ENCODE measurements at places on chromosomes 11 and 22.

- no peak for DNase-seq
Observed at GRCh38 chr22:27784120-27784475, 17.5 kb downstream of the MN1 start.

GRCh38 chr11:29985248-29985647 lies 31.6 kb downstream of the KCNA4 start:
- DNase-seq, result no peak

GRCh38 chr11:68741463-68741862 lies 9.9 kb downstream of the TESMIN start:
- DNase-seq, result no peak

DNA sequence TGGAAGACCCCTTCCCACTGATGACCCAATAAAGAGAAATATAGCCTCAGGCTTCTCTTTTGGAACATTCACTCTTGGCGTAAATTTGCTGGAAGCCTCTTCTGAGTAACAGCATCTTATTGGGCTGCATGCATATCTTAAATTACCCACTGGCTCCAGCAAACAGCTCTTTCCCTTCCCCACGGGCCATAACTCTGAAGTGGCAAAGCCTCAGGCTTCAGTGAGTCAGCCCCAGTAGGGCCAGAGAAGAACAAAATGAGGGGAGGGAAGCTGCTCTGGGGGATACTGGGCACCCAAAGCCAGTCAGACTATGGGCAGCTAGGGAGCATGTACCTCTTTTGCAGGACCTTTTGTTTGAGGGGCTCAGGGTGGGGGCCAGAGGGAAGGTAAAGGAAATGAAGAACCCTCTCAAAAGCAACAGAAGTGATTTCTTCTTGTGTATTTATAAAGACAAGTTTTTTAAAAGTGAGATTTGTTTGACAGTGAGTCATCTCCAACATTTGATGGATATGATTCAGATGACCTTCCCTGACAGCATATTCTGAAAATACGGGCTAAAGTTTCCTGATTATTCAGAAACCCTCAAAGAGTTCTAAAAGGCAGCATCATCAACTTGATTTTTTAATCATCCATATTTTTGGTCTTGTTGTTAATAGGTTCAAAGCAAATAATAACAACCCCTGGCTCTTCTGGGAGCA lies 203.4 kb downstream of the KIF18A start:
- DNase-seq, result no peak

DNA sequence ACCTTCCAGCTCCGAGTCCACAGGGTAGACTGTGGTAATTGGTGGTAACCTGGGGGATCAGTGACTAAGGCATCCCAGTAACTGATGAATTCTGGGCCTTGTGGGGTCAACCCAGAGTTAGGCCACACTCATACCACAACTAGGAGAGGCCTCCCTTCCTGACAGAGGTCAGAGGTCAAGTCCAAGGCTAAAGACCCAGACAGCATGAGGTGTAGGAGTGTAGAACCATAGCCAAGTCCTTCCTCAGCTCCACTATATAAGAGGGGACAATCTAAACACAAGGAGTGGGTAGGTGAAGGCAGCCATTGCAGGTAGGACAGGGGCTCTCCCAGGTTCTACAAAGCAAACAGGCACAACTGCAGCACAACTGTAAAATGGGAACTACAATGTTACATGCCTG lies 4.6 kb downstream of the AP1B1 start:
- DNase-seq, result no peak

- no peak for DNase-seq
Observed at GRCh38 chr11:36069576-36070212, 125.8 kb downstream of the LDLRAD3 start.

GRCh38 chr11:6968816-6969215 lies 42.6 kb downstream of the ZNF215 start:
- DNase-seq, result no peak

DNA sequence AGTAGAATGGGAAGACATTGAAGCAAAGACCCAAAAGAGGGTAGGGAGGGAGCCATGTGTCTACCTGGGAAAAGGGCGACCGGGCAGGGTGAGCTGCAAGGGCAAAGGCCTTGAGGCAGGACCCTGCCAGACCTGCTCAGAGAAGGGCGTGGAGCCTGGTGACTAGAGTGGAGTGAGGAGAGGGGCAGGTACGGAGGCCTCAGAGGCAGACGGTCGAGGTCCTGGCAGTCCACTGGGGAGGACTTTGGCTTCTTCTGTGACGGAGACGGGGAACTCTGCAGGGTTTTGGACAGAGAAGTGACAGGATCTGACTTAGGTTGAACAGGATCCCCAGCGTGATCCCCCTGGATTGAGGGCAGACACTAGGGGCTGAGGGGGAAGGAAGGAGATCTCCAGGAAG lies 12.9 kb downstream of the RIBC2 start:
- DNase-seq, result no peak

DNA sequence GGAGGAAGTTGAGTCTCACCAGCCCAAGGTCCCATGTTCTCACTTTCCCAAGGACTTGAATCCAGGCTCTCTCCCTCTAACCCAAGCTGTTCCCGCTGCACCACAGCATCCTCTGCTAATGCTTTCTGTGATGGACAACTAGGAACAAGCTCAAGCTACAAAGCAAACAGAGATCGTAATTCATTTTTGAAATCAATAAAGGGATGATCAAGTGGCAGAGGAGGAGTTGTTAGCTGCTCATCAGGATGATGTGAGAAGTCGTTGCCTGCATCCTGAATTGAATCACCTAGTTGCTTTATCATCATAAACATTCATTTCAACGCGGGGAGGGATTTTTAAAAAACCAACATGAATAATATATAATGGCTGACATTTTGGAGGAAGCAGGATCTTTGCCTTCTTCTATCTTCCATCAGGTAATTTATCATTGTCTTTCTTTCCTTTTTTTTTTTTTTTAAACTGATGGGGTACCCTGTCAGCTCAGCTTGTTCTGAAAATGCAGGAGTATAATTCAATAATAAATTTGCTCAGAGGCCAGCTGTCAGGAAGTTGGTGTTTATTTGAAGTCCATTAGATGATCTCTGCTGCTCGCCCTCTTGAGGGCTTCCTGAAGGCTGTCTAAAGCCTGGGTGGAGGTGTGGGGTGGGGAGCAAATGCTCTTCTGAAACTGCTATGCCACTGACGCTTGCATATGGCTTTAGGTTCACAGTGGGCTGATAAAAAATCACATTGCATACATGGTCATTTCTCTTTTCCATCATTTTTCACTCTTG lies 174.4 kb upstream of the NARS2 start:
- DNase-seq, result no peak

DNA sequence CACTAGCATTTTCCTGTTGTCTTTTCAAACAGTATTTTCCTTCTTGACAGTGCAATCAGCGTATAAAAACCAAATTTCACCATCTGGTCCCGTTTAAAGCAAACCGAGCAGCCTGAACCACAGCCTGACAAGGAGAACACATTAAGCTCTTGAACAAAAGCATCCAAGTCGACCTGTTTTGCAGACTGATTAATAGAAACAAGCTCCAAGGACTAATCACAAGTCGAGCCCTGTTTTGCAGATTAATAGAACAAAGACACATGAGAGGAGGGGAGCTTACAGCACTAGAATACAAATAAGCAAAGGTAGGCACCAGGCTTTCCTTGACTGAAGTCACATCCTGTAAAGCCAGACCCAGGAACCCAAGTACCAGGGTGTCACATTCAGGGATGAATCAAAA lies 104.8 kb downstream of the MPPED2 start:
- DNase-seq, result no peak

GRCh38 chr11:68998390-68998911 lies 14.6 kb downstream of the MRGPRF start:
- no peak for DNase-seq

DNA sequence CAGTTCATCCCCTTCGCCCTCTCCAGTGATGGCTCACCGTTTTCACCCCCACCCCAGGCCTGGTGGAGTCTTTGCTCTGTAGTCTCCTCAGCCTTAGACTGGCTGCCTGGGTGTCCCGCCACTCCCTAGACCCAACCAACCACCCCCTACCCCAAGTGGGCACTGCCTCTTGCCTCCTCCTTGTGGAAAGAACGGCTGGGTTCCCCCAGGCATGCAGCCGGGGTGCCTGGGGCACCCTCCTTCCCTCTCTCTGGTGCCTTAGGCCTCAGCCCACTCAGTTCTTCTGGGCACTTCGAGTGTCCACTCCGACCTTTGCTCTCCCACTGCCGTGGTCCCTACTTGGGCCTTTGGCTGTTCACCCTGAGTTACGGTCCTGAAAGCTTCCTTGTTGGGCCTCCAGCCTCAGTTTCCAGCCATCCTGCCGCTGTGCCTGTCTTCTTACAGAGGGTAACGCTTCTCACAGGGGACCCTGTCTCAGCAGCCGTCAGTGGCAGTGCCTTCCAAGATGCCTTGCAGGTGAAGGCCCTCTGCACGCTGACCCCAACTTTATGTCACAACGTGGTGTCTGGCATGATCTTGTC lies 3.1 kb downstream of the GRIK4 start:
- no peak for DNase-seq

DNA sequence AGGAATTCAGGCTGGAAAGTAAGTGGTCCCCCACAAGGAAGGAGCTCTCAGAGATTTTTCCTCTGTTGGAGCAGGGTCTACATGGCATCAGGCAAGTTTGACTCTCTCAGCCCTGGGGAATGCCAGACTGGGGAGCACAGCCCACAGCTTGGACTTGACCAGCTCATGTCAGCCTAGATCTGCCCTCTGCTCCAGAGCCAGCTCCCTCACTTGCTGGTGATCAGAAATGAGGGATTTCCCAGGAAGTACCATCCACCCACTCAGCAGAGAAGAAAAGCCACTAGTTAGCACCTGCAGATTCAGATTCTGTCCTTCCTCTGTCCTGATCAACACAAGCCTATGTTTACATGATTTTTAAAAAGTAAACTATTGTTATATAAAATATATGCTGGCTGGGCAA lies 13.0 kb downstream of the TALDO1 start:
- no peak for DNase-seq

DNA sequence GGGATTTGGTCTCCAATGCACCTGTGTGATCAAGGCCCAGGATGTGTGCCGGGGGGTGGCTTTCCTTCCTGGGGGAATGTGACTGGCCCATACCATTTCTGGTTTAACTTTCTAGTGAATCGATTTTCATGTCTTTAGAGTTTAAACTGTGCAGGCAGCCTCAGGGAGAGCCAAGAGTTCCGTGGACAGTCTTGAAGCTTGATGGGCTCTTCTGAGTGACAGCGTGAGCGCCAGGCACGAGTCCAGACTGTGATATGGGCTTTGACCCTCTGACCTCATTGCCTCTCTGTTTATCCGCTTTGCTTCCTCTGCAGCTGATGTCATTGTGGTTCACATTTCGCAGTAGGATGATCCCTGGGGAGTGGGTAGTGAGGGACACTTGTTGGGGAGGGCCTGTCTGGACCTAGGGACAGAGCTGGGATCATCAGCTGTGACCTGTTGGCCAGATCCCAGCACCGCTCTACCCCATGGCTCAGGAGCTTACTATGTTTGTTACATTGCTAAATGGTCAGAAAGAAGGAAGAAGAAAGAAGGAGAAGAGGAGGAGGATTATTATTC lies 80.6 kb upstream of the CLDN5 start:
- no peak for DNase-seq

GRCh38 chr22:26977741-26978376 lies 320.5 kb downstream of the MIAT start:
- no peak for DNase-seq

GRCh38 chr22:24367841-24368240 lies 59.6 kb upstream of the ADORA2A start:
- no peak for DNase-seq

- DNase-seq, result no peak
Observed at GRCh38 chr22:32967386-32968101, 90.6 kb downstream of the SYN3 start.

- no peak for DNase-seq
Observed at GRCh38 chr11:64226507-64227051, 505 bp downstream of the NUDT22 start.

GRCh38 chr11:35324981-35325380 lies 94.4 kb downstream of the SLC1A2 start:
- no peak for DNase-seq

- no peak for DNase-seq
Observed at GRCh38 chr22:46274381-46274780, 6.6 kb downstream of the TTC38 start.

DNA sequence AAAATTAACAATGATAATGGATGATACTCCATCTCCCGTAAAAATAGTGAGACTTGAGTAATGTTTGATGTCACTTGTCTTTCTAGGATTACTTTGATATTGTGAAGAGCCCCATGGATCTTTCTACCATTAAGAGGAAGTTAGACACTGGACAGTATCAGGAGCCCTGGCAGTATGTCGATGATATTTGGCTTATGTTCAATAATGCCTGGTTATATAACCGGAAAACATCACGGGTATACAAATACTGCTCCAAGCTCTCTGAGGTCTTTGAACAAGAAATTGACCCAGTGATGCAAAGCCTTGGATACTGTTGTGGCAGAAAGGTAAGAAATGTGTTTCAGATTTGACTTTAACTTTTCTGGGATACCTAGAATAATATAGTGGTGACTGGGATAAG lies 48.0 kb upstream of the L3MBTL2 start:
- no peak for DNase-seq

GRCh38 chr11:29315275-29315674 lies 701.6 kb downstream of the KCNA4 start:
- DNase-seq, result no peak

DNA sequence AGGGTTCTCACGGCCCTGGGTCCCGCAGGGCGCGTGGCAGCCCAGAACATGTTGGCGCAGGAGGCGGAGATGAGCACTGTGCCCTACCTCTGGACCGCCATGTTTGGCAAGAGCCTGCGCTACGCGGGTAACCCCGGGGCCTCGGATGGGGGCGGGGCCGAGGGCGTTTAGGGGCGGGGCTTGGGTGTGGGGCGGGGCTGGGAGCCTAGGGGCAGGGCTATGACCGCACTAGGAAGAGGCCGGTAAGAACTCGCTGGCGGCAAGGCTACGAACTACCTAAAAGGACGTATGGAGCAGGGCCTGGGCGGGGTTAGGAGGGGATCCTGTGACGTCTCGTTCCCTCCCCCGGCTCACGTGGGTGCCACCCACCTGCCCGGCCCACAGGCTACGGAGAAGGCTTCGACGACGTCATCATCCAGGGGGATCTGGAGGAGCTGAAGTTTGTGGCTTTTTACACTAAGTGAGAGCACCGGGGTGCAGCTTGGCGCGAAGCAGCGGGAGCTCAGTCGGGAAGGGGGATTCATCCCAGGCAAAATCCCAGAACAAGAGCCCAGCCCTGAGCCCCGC lies 2.8 kb upstream of the LZTR1 start:
- DNase-seq, result no peak

DNA sequence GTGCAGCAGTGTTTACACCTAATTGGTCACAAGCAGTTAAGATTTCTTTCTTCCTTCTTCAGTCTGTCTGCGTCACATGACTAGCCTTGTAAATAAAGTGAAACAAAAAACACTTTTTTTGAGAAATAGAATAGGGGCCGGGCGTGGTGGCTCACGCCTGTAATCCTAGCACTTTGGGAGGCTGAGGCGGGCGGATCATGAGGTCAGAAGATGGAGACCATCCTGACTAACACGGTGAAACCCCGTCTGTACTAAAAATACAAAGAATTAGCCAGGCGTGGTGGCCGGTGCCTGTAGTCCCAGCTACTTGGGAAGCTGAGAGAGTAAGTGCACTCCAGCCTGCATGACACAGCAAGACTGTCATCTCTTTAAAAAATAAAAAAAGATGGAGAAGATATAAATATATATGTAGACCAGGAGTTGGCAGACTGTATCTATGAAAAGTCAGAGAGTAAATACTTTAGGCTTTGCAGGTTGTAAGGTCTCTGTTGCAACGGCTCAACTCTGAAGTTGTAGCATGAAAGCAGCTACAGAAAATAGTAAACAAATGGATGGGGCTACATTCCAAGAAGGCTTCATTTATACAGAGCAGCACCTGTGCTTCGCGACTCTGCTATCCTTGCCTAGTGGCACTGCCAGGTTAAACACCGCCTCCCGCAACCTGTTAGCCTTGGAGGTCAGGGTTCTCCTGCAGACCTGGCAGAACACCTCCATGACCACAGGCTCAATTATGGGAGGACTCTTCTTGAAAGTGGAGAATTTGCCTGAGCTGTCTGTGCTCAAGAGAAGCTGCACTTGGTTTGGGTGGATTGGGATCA lies 55.9 kb downstream of the PPP6R2 start:
- no peak for DNase-seq

All from NCI-H187 (cell line).